PC-9 (cell line): ENCODE measurements at places on chromosomes 1 and 21. TPM values are rescaled to one million over a fixed set of nuclear protein-coding genes. Genes with fewer than 3 reads are reported as not detected.
A peak's percentile ranks its signal among the peaks of the same experiment; 100 is the strongest.

Gene SMAP2
- total RNA-seq: 12.9 and 19.7 TPM in 2 replicates

Gene CFAP107
- not detected in 2 replicates for total RNA-seq

- no peak for DNase-seq
Observed at GRCh38 chr1:53614231-53615021, 124.5 kb downstream of the GLIS1 start.

DNA sequence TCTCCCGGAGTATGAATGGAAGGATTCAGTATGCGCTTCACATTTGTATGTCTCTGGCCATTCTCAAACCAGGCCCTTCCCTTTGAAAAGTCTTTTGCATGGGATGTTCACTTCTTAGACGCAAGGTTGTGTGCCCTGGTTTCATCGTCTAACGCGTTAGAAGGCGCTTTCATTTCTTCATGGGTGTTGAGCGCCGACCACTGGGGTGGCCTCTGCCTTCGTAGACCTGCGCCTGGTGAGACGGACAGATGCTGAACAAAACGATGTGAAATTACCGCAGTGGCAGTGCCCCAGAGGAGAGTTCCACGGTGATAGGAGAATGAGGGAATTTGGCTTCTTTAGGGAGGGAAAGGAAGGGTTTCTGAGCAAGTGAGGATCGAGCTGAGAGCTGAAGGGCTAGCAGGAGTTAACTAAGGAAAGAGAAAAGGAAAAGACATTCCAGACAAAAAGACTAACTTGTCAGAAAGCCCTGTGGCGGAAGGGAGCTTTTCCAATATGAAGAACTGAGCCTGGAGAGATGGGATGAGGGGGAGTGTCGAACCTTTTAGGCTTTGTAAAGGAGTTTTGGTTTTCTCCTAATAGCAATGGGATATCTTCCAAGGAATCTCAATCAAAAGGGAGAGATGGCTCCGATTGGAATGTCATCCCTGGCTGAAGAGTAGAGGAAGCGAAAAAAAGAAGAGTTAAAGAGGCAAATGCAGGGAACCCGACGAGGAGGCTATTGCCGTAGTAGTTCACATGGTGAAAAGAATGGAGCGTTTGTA is 951 bp downstream of the GGPS1 start:
- DNase-seq: no peak

DNA sequence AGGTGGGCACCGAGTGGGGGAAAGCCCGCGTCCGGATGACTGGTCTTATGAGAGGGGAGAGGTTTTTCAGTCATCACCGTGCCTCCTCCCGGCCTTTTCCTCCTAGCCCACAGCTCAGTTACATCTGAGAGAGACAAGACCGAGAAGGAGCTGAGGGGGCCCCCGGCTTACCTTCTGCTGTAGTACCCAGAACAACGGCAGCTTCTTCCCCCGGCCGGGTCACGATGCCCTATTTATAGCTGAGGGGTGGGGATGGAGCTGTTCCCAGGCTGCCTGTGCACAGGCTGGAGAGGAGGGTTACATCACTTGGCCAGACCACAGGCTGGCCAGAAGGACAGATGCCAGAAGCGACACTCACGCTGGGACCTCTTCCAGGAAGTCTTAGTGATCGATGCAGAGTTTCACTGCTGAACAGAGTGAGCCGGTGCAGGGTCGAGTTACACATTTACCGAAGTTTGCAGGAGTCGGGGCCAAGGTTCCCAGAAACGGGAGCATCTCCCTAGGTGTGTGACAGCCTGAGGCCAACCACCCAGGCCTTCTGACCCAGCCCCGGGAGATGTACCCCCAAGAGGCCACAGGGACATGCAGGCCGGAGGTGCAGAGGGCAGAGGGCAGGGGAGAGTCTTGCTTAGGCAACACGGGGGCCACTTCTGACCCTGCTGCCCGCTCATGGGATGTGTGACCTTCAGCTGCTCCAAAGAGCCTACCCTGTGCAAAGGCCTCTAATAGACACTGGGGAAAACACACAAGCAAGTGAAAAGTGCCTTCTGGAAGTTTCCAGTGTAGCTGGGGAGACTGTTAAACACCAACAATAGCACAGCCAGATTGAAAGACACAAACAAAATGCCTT is at the start of gene AGT:
Gene AGT, minus strand, starts transcription at position 208 of the 850 bp plus-strand sequence. CDS start 3,299 bp downstream, outside the sequence.
- peak; percentile 15 for DNase-seq

DNA sequence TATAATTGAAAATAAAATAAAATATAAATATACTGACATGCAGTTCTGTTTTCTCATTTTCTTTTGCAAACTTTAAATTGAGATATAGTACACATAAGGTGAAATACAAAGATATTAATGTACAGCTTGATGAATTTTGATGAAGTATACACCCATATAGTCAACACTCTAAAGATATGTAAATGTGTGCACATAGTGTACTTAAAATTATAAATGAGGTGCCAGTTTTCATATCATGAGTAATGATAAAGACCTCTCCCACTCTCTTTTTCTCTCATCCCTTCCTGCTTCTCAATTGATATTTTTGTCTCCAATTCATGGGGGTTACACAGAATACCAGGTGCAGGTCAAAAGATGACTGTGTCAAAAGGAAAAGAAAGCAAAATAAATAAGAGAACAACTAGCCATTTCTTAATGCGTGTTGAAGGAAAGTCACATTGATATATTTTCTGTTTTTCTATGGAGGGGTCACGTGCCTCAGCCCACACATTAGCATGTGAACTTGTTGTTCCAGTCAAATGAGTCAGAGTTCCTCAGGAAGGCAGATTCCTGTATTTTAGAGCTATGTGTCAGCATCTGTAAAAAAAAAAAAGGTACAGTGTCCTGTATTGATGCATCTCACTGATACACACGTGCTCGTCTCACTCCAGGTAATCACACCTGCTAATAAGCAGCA is 64.3 kb upstream of the HOOK1 start:
- peak; percentile 83 for DNase-seq

DNA sequence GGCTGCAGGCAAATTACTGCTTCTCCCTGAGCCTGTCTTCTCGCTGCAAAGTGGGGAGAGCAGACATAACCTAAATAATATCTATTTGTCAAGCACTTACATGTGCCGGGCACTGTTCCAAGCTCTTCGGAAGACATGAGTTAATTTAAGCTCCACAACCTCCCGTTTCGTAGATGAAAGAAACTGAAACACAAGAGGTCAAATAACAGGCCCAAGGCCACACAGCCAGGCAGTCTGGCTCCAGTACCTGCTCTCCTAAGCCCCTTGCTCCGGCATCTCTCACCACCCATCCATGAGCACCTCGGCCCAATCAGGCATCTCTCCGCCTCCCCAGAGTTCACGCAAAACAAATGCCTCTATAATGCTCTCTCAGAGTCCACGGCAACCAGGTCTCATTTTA is 65.4 kb downstream of the TAS1R2 start:
- DNase-seq: no peak

GRCh38 chr1:224170748-224171478 is 12.1 kb upstream of the DEGS1 start:
- DNase-seq: peak; percentile 45
